ENCODE measurements at places on chromosomes 12 and 14. TPM values are rescaled to one million over a fixed set of nuclear protein-coding genes. Genes with fewer than 3 reads are reported as not detected.
A peak's percentile ranks its signal among the peaks of the same experiment; 100 is the strongest.

DNA sequence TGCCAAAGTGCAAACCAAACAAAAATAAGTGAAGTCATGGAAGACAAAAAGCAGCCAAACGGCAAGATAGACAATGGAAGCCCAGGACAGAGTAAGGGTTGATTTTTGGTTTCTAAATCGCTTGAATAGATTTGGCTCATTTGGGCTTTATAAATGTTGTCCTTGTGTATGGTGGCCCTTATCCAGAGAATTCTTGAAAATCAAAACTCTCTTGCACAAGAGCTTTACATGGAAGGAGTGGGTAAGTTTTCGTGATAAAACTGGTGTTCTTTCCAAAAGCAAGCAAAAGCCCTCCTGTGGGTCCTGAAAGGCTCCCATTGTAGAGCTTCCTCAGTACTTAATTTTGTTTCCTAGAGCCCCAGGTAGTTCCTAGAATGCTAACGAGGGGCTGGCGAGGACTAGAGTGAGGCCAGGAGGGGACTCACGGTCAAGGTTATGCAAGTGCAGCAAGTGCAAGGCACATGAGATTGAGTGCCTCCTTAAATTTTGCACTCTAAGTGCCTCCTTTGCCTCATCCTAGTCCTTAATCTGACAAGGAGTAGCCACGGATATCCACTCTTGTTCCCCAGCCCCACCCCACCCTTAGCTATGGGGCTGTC lies 4.1 kb downstream of the SIX6 start:
- peaks cover 55% of the 10 kb centered on the region for H3K27me3 ChIP-seq
- H3K4me3 ChIP-seq, result no peak overlapping the region
- no peak overlapping the region for H3K27ac ChIP-seq
- peaks cover 7% of the 10 kb centered on the region for H3K4me1 ChIP-seq
- no peak for DNase-seq
- H3K36me3 ChIP-seq, result peaks cover 8% of the 10 kb centered on the region

DNA sequence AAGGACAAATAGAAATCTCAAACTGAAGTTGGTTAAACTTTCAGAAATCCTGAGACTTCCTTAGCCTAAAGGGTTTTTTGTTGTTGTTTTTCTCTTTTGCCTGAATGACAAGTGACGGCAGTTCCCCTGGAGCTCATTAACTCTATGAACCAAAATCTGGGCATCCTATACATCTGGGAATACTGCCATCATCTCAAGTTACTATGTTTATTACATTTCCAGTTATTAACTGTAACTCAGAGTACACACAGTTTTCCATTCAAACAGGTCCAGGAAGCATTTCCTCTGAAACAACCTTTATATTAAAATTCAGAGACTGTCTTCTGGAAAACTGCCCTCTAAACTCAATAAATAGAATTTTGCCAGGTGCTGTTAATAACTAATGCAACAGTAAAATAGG lies 55.6 kb upstream of the CDKL1 start:
- no peaks in the 10 kb centered on the region for H3K27me3 ChIP-seq
- H3K4me3 ChIP-seq, result no peak overlapping the region
- H3K4me1 ChIP-seq, result peaks cover 6% of the 10 kb centered on the region

GRCh38 chr14:63650256-63650952 lies 8.7 kb upstream of the WDR89 start:
- H3K27me3 ChIP-seq, result no peaks in the 10 kb centered on the region
- H3K36me3 ChIP-seq, result no peaks in the 10 kb centered on the region
- H3K4me1 ChIP-seq, result peaks cover 16% of the 10 kb centered on the region
- DNase-seq, result no peak
- H3K4me3 ChIP-seq, result peak overlapping the region; percentile 45

DNA sequence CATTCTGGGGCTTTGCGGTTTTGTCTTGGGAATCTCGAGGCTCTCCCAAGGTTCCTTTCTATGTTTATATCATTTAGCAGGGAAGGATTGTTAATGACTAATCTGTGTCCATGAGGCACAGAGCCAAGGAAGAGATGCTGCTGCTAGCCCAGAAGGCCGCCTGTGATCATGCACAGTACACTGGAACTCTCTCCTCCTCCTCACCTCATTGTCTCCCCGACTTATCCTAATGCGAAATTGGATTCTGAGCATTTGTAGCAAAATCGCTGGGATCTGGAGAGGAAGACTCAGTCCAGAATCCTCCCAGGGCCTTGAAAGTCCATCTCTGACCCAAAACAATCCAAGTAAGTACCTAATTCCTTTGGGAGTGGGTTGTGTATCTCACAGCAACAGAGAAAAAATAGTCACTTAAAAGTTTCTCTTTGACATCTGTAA lies at the start of gene NR1H4:
NR1H4 (plus strand) TSS at position 151 of the 435 bp plus-strand sequence. CDS start 19,458 bp downstream, outside the sequence.
- H3K4me3 ChIP-seq, result no peak within 1 kb of the TSS
- no peak for DNase-seq
- peaks cover 8% of the 10 kb centered on the region for H3K27me3 ChIP-seq
- no peaks in the 10 kb centered on the region for H3K4me1 ChIP-seq
- H3K27ac ChIP-seq, result no peak within 1 kb of the TSS

- peaks cover 10% of the 10 kb centered on the region for H3K4me1 ChIP-seq
- no peaks in the 10 kb centered on the region for H3K36me3 ChIP-seq
- no peak overlapping the region for H3K4me3 ChIP-seq
These were observed 3.6 kb downstream of the SLC4A8 start for GRCh38 chr12:51428256-51428655.

DNA sequence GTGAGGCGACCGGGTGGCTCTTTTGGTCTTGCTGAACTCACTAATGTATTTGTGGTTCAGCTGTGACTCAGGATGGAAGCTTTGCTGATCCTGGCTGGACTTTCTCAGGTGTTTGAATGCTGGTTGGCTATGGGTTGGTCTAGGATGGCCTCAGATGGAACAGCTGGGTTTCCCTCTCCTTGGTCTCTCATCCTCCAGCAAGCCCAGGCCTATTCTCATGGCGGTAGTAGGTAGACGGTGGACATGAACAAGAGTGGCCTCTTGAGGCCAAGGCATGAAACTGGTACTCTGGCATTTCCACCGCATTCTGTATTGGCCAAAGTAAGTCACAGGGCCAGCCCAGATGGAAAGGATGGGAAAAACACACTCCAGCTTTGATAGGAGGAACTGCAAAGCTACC lies 11.8 kb upstream of the POLR3B start:
- no peak overlapping the region for H3K27ac ChIP-seq
- no peaks in the 10 kb centered on the region for H3K4me1 ChIP-seq
- peaks cover 4% of the 10 kb centered on the region for H3K36me3 ChIP-seq
- no peak overlapping the region for H3K4me3 ChIP-seq

GRCh38 chr14:22379727-22380126 lies 209.3 kb downstream of the DAD1 start:
- no peaks in the 10 kb centered on the region for H3K36me3 ChIP-seq
- H3K4me1 ChIP-seq, result peaks cover 13% of the 10 kb centered on the region
- H3K27ac ChIP-seq, result no peak overlapping the region
- H3K4me3 ChIP-seq, result no peak overlapping the region

Gene LMBR1L
- 55.4 TPM for total RNA-seq

Gene TAS2R20
- 1.6 TPM for total RNA-seq

Gene FAM90A1
- 0.36 TPM for total RNA-seq

Gene FOXN4
- not detected for total RNA-seq

Measured in natural killer cell treated with Interleukin-12 subunit alpha and Interleukin-12 subunit beta and Interleukin-15 and Interleukin-18, amount 100 ng/mL, for 72 hours (primary cell).